Fibroblast of skin of right biceps (primary cell): ENCODE measurements at places on chromosomes 11 and 22.
A peak's percentile ranks its signal among the peaks of the same experiment; 100 is the strongest.

- peak; percentile 79 for DNase-seq
Observed at GRCh38 chr11:83044958-83045712, 26.6 kb downstream of the RAB30 start.

GRCh38 chr22:45684752-45685574, 13.3 kb downstream of the ATXN10 start:
- no peak for DNase-seq

DNA sequence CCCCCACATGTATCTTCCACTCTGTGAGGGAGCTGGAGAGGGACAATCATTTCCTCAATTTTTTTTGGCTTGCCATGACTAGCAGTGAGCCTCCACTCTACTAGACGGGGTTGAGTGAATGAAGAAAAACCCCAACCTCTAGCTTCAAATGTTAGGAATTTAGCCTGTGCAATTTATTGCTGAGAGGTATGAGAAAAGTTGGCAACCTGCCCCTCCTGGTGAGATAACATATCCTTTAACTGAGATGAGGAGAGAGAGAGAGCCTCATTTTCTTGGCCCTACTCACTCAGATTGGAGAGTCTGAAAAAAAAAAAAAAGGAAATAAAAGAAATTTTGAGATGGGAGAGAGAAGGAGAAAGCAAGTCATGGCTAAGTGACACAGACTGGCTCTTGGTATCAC, 218.2 kb upstream of the CARD18 start:
- peak; percentile 79 for DNase-seq

DNA sequence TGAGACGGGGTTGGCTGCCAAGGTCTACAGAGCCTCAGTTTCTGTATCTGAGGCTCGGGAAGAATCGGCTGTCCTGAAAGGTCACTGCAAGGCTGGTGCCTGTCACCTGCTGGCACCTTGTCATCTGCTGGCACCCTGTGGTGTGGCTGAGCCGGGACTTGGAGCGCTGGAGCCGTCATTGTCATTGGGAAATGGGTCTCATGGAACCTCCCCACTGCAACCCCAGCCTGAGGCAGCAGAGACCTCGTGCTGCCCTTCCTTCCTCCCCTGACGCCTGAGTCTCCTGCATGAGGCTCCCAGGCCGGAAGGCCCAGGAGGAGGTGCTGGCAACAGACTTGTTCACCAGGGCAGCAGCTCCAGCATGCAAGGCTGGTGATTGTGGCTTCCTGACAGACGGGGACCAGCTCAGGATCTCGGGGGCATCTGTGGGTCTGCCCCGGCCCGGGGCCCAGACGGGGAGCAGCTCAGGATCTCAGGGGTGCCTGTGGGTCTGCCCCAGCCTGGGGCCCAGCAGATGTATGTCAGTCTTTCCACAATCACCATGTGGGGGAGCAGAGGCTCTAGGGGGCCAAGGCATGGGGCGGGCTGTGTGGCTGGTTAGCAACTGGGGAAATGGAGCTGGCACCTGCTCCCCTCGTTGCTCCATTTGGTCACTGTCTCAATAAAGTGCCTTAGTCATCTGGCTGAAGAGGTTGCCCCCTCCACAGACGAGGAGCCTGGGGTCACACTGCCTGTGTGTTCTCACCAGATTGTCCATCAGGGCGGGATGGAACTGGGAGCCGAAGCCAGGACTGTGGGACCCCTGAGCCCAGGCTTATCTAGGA, 668.7 kb downstream of the BRD1 start:
- DNase-seq: no peak

- DNase-seq: no peak
Observed at GRCh38 chr11:94018721-94019120, 2.4 kb upstream of the HEPHL1 start.

- DNase-seq: no peak
Observed at GRCh38 chr11:33682446-33682845, 18.2 kb downstream of the C11orf91 start.
